ENCODE measurements at places on chromosomes 7 and 10.

- DNase-seq: peak; percentile 65
Observed at GRCh38 chr7:144127714-144128334, 4.8 kb downstream of the OR2A14 start.

DNA sequence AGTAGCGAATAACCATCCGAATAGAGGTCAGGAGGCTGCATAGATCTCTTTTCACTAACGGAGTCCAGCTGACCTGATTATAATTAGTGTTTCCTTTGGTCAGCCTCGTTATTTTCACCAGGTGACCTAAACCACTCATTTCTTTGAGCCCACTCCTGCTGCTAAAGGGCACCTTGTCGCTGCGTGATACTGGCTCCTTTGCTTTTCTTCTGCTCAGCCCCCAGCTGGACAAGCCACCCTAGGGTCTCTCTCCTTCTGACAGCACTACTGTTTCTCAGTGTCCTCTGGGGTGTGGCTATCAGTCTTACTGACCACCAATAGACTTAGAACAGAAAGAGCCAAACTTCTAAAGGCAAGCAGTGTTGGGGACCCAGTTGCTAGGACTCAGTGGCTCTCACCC lies 2.7 kb upstream of the IGFBP3 start:
- no peak for DNase-seq

DNA sequence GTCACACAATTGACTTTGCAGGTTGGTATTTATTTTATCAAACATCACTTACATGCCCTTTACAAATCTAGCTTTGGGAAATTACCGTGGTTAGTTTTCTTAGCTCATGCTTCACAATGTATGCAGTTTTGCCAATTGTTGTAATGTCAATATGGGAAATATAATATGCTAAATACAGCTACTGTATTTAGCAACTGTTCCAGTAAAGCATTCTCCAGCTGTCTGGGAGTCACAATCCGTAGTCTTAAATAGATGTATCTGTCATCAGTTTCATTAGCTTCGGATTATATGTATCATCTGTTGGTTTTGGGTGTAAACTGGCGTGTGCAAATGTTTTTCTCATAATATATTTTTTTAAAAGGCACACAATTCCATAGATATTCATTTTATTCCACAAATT lies 19.4 kb upstream of the AHR start:
- no peak for DNase-seq

DNA sequence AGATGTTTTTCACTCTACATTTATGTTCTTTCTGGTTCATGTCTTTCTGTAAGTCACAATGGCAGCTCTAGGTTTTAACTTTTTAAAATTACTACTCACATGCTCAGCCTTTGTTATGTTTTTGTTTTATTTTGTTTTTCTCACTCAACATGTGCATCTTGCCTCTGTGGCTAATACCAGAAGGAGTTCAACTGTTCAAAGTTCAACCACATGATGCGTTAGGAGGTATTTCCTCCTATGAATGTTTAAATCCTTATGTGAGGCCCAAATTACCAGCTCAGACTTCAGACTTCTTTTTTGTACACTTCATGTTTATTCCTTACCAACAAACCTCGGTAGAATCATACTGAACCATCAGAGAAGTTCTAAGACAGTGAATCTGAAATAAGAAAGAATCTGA lies 151.6 kb downstream of the MALRD1 start:
- no peak for DNase-seq

- no peak for DNase-seq
Observed at GRCh38 chr10:106903180-106903579, 261.3 kb downstream of the SORCS1 start.

DNA sequence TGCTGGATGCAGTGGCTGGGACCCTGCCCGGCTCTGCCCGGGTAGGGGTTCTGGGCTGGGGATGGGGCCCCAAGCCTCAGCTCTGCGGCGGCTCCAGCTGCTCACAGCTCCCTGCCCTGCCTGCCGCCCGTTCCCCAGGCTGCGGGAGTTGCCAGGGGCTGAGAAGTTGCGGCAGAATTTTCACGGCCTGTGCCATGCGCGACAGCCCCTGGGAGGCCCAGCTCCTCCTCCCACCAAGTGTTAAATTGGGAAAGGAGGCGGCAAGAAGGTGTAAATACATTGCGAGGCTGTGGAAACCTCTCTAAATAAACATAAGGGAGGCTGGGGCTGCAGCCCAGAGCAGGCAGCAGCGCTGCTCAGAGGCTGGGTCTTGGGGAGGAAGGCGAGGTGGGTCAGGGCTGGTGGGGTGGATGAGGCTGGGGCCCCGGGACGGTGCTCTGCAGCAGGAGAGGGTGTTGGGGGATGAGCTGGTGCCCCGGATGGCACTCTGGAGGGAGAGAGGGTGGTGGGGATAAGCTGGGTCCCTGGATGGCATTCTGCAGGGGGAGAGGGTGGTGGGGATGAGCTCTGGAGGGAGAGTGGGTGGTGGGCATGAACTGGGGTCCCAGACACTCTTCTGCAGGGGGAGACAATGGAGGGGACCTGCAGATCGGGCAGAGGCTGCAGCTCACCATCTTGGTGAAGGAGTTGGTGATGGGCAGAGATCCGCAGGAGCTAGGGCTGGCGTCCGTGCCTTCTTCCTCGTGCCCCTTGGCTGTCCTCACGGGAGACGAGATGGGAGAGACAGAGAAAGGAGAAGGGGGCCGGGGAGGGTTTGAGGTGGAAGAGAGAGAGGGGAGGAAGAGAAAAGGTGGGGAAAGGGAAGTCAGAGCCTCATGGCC lies 85.5 kb upstream of the GNA12 start:
- DNase-seq: no peak

DNA sequence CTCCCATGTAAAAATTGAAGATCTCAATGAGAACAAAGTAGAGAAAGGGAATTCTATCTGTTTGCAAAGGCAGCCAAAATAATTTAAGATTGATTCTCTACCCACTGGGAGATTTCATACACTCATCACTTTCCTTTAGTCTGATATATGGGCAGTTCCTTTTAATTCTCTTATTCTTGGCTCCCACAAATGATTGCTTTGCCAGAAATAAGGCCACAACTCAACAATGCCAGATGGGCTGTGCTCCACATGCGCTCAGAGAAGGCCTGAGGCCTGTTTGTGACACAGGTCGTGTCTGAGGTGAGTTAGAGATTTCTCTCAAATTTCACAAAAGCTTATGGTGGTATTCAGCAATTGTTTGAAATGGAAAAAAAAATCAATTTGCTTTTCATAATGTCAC lies 501.9 kb upstream of the SEMA3D start:
- no peak for DNase-seq

DNA sequence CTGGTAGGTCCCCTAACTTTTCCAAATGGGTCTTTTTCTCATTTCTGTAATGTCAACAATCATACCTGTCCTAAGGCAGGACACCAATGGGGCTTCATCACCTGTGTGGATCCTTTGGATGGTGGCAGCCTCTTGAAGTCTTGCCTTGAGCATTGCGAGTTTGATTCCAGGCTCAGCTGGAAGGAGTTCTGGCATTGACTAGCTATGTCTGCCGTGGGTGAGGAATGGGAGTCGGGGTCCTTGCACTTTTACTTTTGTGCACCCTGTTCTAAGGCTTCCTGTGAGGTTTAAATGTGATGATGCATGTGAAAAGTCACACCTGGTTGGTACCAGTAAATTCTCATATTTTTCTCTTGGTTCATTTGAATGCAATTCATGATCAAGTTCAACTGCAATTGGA lies 55.9 kb upstream of the CTBP2 start:
- no peak for DNase-seq

GRCh38 chr7:91852263-91852741 lies 28.2 kb downstream of the MTERF1 start:
- peak; percentile 13 for DNase-seq

DNA sequence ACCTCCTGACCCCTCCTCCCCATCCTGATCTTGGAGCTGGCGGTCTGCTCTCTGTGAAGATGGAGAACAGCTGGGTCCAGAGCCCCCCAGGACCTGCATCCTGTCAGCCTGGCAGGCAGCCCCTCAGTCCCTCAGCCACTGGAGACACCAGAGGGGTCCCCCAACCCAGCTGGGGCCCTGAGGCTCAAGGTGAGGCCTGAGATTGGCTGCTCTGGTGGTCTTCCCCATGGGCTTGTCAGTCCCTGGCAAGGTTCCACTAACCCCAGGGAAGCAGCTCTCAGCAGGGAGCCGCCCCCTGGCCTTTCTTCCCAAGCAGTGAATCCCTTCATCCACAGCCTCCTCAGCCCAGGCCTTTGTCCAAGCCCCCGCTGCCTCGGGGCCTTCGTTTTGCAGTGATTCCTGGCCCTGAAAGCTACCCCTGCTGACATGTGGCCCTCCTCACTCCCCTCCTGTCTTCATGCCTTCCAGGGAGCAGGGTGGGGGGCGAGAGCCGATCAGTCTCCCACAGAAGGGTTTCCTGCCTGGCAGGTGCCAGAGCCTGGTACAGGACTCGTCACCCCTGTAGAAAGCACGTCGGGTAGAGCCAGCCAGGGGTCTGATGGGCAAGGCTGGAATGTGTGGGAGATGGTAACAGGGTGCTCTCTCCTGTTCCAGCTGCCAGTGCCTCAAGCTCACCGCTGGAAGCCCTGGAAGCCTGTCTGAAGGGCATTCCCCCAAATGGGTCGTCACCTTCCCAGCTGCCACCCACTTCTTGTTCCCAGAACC lies 48.5 kb downstream of the ZNF467 start:
- DNase-seq: no peak

DNA sequence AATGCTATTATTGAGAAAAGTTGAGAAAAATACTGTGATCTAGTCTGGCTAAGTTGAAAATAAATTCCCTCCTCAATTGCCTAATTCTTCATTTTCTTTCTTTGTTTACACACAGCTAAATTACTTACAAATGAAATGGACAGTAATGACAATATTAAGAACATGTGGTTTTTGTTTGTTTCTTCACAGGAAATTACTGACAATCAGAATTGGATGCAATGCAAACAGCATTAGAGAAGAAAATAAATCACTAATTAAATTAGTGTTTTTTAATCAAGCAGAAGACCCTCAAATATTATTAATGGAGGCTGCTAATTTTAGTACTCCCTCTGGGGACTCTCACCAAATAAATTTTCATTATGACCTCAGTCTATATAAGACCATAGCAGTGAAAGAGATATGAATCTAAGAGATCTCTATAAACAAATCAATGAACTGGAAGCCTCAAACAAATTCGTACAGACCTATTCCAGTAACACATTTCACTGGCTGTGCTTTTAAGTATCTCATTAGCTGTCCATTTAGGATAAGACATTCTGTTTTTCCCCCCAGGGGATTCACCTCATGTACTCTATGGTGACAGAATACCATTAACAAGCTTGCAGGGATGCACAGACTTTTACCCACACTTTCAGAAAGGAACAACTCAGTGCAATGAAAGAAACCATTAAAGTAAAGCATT lies 202.0 kb upstream of the DGKB start:
- DNase-seq: no peak

DNA sequence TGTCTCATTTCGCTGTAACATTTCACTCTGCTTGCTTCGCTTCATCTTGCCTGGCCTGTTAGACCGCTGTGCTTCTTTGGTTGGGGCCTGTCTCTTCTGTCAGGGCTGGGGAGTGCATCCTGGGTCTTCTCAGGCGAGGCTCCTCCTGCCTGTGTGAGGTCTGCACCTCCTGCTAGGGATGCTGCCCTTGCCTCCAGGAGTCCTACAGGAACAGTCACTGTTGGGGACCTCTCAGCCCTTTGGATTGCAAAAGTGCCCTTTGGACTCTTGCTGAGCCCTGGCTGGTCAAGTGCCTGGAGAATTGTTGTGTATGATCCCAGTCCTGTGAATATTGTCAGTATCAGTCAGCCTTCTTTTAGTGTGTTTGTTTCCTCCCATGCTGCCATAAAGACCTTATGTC lies 84.1 kb downstream of the MDFIC start:
- DNase-seq: no peak

DNA sequence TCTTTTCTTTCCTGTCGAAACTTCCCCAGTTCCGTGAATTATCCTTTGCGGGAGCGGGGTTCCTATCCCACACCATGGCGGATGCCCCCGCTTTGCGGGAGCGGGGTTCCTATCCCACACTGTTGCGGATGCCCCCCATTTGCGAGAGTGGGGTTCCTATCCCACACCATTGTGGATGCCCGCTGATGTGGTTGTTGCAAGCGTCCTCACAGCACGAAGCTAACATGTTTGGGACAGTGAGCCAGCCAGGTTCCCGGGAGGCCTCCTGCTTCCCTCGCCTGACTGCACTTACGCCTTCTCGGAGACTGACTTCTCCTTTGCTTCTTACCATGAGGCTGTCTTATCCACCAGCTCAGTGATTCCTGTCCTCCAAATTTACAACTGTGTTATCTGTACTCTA lies 134.7 kb downstream of the VIPR2 start:
- no peak for DNase-seq

GRCh38 chr7:16939161-16939560 lies 57.4 kb upstream of the AGR3 start:
- no peak for DNase-seq

- DNase-seq: peak; percentile 8
Observed at GRCh38 chr7:40133561-40134427, 628 bp downstream of the MPLKIP start.

DNA sequence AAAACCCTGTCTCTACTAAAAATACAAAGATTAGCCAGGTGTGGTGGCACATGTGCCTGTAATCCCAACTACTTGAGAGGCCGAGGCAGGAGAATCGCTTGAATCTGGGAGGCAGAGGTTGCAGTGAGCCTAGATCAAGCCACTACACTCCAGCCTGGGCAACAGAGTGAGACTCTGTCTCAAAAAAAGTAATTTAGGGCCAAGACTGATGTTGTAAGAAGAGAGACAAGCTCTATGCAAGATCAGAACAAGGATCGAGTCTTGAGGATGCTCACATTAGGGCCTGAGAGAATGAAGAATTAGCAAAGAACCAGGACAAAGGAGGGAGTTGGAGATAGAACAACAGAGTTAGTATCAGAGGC lies 3.3 kb upstream of the KPNA7 start:
- DNase-seq: no peak

DNA sequence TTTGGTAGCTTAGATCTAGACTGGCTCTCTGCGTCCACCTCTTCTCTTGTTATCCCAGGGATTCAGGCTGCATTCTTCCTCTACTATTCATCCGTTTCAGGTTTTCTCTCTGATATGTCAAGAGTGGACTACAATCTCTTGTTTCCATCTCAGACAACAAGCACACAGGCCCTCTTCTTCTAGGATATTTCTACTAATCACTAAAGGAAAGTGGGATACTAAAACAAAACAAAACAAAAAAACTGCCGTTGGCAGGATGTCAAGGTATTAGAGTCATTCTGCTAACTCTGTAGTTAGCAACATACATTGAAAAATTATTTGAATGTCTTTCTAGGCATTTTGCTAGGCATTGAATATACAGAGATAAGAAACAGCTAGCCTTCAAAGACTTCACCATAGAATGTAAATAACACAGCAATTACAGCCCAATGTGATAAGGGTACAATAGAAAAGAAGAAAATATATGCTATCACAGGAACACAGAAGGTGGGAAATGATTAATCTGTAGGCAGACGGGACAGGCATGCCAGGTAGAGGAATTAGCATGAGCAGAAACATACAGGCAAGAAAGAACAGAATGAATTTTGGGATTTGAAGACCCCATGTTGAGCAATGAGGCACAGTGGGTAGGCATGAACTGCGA lies 210.5 kb downstream of the CSTF2T start:
- DNase-seq: no peak

GRCh38 chr7:154568346-154568745 lies 434.6 kb downstream of the PAXIP1 start:
- no peak for DNase-seq
